T47D (cell line): ENCODE measurements at places on chromosomes 3 and 15.
A peak's percentile ranks its signal among the peaks of the same experiment; 100 is the strongest.

DNA sequence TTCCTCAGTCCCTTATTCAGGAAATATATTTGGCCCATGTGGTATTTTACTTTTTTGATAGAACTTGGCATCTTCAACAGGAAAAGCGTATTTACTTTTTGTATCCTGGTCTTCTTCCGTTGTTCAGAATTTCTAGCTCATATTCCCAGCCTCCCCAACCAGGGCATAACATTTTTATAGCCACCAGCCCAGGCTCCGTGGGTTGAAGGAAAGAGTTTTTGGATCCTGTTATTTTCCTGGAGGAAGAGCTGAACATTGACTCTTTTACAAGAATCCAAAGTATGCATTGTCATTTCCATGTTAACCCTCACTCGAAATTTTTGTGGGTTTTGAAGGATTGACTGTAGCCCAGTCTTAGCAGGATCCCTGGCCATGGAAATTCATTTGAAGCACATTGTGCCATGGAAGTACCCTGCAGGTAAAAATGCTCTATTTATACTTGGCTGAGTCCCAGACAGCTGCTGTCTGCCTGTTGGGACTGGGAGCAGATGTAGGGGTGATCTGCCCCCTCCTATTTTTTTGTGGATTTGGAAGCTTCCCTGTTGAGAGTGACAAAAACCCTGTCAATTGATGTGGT is 98.8 kb downstream of the AKAP13 start:
- DNase-seq, result no peak

DNA sequence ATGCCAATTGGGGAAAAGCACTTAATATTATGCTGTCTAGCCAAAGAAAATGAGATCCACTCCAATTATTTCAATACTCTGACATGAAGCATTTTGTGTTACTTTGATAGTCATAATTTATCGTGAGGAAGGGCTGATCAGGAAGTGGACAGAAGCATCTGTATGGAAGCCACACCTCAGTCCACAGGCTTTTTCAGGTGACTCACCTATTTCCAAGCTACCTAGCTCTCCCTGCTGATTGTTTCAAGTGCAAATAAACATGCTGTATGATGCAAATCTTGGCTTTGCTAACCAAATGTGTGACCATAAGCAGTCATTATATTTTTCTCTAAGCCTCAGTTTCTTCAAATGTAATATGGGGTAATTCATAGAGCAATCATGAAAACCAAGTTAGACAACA is 30.8 kb upstream of the CPB1 start:
- no peak for DNase-seq

DNA sequence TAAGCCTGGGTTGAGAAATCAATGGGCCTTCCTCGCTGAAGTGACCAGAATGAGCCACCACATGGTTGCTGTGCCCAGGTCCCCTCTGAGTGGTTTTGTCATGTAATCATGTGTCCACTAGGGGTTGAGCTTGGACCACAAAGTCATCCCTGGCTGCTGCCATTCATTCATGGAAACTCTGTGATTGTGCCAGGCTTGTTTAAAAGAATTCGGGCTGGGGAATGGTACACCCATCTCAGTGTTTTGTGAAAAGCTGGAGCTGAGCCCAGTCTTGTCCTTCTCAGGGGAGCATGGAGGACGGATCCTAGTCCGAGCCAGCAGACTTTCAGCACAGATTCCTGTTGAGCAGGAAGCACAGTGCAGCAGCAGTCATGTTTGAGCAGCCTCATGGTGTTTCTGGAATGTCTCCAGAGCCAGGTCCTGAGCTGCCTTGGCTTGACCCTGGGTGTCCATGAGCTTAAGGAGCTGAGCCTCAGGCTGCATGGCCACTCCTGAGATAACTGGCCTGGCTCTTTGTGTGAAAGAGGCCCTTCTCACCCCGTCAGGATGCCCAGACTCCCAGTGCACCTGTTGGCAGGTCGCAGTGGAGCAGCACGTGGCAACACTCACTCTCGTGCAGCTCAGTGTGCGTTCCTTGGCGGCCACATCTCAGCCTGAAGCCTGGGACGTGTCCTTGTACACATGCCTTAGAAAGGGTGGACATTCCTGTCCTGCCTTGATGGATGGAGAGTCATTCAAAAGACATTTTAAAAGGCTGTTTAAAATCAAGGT is 260.3 kb upstream of the TPM1 start:
- peak; percentile 89 for DNase-seq

- DNase-seq, result no peak
Observed at GRCh38 chr3:138180375-138181029, 5.8 kb upstream of the DBR1 start.

- DNase-seq, result no peak
Observed at GRCh38 chr3:52366527-52366926, 50.4 kb downstream of the DNAH1 start.

DNA sequence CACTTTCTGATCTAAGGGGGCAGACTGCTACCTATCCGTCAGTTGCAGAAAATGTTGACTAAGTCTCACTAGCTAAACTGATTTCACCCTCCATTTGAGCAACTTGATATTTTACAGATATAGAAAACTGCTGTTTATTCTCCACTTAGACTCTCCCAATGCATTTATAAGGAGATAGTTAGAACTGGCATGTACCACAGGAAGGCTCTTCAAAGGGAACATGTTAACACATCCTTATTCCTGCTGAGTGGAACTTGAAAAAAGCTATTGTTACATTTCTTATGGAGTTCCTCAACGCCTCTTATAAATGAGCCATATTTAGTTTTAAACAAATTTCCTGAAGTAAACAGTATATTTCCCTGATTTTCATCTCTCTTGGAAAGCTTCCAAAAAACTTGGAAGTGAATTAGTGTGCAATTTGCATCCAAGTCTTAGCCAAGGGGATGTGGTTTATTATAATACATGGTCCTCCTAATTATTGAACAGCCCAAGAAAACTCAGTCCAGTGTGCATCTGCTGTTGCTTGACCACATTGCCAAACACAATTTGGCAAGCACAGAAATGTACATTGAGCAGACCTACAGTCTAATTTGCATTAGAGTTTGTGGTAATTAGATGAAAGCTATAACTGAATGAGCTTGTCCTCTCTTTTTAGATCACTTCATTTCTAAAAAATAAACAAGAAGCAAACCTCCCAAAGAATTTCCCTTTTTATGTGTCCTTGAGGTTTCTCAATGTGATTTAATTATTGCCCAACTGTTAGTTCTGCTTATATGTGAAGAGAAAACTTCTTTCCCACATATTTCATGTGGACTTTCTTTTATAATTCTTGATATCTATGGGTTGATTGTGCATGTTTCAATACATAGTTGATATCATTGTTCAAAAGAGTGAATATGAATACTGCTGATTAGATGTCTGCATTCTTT is 72.6 kb upstream of the DPH6 start:
- no peak for DNase-seq

DNA sequence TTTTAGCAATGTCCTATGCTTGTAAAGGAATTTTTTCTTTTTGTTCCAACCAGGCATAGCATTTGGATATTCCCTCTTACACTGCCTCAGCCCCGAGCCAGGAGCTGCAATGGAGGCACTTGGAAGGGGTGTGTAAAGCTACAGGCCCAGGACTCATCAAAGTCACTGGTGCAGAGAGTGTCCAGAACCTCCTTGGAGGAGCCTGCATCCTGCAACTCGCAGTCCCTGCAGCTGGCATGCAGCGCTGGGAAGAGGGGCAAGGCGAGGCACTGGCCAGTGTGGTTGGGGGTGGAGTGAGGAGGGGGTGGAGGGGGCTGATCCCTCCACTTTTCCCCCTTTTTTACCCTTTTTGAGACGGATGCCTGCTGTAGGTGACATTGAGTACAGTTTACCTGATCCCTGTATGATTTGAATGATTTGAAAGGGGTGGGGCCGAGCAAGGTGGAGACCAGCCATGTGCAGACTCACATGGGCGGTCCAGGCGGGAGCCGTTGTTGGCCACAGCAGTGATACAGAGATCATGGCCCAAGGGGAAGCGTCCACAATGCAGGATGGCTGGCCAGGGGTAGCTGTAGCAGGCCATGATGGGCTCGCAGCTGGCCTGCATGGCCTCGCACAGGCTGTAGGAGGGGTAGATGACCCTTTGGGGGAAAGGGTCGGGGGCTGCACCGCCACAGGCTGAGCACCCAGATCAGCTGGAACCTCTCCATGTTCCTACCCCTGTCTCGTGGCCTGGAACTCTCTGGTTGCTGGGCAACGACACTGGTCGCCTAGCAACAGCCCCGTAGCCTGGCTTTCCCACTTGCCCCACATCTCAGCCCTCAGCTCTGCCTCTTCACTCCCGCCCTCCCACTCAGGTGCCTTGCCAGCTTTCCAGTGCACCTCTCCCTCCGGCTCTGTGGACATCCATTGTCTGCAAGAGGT is 7.9 kb downstream of the P4HTM start:
- no peak for DNase-seq

DNA sequence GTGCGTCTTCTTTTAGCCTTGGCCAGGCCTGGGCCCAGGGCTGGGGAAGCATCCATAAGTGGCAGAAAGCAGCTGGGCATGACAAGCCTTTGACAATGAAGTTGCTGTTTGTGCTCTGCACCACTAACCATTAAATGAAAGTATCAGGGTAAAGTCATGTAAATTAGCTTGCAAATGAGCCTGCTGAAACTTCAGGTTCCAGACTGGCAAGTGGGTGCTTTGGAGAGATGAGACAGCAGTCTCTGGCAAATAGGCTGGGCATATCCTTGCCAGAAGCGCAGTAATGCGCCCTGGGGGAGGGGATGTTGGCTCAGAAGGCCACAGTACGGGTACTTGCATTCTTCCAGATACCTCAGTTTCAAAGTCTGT is 40.7 kb downstream of the RAB6B start:
- DNase-seq, result no peak

GRCh38 chr3:134364061-134364935 is 9.9 kb downstream of the AMOTL2 start:
- peak; percentile 93 for DNase-seq

- DNase-seq, result no peak
Observed at GRCh38 chr15:73881579-73882320, 8.4 kb downstream of the TBC1D21 start.

GRCh38 chr15:95690631-95691340 is 639.7 kb upstream of the NR2F2 start:
- DNase-seq, result no peak

- DNase-seq, result no peak
Observed at GRCh38 chr3:62370858-62371719, 2.3 kb downstream of the FEZF2 start.

DNA sequence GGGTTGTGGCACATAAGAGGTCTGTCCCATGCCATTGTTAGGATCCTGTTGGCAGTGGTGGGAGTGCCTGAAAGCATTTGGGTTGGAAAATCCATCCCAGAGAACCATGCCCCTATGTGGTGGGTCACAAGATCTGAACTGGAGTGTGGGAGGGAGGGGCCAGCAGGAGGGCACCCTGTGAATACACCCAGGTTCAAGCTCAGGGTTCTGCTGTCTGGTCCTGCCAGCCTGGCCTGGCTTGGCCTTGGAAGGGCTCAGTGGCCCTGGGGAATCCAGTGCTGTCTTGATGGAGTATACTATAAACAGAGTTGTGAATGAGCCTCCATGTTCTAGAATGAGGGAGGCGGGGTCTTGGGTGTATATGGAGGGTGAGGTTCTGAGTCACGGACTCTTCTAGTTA is 11.8 kb downstream of the ANKDD1A start:
- no peak for DNase-seq

DNA sequence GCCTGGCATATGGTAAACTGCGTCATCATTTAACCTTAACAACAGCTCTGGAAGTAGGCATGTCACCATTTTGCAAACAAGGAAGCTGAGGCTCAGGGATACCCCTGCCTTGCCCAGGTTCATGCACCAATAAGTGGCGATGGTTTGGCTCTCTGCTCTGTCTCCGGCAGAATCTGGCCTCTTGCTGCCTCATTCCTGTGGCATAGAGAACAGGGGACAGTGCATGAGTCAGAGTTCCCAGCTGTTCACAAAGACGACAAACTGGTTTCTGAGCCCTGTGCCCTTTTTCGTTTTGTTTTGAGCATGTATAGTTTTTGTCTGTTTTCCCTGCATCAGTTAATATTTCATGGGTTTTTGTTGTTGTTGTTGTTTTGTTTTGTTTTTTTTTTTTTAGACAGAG is 236.8 kb downstream of the OPA1 start:
- DNase-seq, result peak; percentile 71

GRCh38 chr3:138879541-138880380 is 45.0 kb upstream of the PIK3CB start:
- DNase-seq, result no peak

GRCh38 chr3:1501406-1502115 is 408.7 kb downstream of the CNTN6 start:
- no peak for DNase-seq

DNA sequence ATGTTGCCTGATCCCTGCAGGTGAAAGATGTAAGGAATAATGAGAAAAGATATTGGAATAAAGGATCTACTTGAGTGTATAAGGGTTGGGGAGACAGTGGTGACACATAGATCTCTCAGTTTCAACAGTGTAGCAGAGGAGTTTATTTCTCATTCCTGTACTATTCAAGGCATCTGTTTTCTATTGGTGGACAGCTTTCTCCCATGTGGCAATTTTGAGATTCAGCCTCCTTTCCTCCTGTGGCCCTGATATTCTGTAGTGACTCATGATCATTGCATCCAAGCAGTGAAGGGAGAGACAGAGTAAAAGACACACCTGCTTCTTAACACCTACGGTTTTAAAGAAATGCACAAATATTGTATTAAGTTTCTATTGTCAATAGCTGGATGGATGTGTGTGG is 327.6 kb downstream of the GRM7 start:
- no peak for DNase-seq

DNA sequence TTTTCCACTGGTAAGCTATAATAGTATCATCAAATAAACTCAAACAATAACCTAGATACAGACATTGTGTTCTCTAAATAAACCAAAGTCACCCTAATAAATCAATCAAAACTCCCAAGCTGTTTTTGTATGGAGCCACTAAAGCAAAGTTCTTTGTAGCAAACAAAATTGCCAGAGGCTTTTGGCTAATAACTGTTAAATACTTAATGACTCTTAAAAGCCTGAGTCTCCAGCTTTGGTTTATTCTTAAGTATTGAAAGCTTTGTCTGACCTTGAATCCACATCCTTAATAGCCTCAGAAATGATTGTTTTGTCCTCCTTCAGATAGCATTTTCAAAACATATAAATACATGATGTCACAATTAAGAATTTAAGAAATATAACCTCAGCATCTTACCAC is 725.3 kb downstream of the SI start:
- no peak for DNase-seq

GRCh38 chr3:129723558-129724324 is 117.3 kb upstream of the PLXND1 start:
- peak; percentile 6 for DNase-seq

- no peak for DNase-seq
Observed at GRCh38 chr15:25171111-25171811, 216.5 kb downstream of the SNRPN start.

DNA sequence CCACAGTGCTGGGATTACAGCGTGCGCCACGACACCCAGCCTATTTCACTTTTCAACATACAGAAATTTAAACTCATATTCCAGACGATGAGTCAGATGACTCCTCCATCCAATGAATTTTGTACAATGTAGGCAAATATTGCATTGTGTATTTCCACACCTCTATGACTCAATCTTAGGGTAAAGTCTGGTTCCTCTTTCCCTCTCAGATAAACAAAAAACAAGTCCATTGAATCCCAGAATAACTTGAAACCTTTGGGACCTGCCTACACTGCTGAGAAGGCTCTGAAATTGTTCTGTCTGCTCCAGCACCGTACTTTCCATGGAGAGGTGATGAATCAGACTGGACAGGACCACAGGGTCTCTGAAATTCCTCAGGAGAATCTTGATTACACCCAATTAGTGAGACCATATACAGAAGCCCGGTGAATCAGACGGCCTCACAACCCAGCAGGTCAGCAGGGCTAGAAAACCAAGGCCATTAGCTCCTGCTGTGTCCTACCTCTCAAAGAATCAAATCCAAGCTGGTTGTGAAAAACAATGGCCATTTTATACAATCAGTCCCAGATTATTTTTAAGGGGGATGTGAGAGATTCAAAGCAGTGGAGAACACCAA is 112.6 kb downstream of the ERC2 start:
- no peak for DNase-seq

- DNase-seq, result no peak
Observed at GRCh38 chr15:58243070-58243469, 104.9 kb downstream of the AQP9 start.
